ENCODE measurements at places on chromosomes 13 and 19.

DNA sequence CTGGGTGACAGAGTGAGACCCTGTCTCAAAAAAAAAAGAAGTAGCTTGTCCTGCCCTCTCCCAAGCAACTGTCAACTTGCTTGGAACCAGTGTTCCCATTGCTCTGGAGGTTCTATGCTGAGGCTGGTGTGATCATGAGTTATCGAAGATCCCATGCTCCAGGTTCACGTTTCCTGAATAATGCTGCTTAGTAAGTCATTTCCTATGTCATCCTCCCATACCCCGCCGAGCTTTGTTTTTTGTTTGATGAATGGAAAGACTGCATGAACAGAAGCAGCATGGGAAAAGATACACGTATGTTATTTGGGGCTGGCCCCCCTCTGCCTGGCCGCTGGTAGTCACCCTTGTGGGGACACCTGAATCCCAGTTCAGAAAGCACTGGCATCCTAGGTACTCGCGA lies 11.3 kb downstream of the SLC25A42 start:
- no peak for DNase-seq

- DNase-seq = no peak
Measured at GRCh38 chr19:49881672-49882394, 4.3 kb downstream of the TBC1D17 start.

GRCh38 chr19:56170261-56170660 lies 5.5 kb upstream of the GALP start:
- DNase-seq = no peak

- DNase-seq = no peak
Measured at GRCh38 chr13:110258876-110259631, 47.9 kb downstream of the COL4A1 start.

DNA sequence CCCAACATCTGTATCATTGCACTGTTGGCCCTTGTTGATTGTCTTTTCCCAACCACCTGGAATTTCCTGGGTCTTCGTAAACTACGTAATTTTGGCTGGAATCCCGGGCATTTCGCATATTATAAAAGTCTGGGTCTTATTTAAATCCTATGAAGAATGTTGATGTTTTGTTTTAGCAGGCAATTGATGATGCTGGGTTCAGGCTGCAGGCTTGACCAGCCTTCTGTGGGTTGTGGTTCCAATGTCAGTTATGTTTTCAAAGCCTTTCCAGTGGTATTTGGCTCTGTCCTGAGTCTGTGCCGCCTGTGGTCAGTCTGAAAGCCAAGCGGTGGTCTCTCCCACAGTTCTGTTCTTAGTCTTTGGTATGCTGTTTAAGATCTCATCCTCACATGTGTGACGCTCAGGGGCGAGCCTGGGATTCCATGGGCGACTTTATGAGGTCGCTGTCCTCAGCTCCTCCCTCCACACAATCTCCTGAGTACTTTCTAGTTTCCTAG lies 12.4 kb downstream of the SLC35E1 start:
- no peak for DNase-seq

- no peak for DNase-seq
Measured at GRCh38 chr19:34416021-34416545, 11.9 kb downstream of the PDCD2L start.

Measured in AG20443 (cell line).